T-helper 9 cell (primary cell): ENCODE measurements at places on chromosomes 1 and 21.

- no peak for DNase-seq
Measured at GRCh38 chr1:27397110-27397509, 4.7 kb downstream of the GPR3 start.

DNA sequence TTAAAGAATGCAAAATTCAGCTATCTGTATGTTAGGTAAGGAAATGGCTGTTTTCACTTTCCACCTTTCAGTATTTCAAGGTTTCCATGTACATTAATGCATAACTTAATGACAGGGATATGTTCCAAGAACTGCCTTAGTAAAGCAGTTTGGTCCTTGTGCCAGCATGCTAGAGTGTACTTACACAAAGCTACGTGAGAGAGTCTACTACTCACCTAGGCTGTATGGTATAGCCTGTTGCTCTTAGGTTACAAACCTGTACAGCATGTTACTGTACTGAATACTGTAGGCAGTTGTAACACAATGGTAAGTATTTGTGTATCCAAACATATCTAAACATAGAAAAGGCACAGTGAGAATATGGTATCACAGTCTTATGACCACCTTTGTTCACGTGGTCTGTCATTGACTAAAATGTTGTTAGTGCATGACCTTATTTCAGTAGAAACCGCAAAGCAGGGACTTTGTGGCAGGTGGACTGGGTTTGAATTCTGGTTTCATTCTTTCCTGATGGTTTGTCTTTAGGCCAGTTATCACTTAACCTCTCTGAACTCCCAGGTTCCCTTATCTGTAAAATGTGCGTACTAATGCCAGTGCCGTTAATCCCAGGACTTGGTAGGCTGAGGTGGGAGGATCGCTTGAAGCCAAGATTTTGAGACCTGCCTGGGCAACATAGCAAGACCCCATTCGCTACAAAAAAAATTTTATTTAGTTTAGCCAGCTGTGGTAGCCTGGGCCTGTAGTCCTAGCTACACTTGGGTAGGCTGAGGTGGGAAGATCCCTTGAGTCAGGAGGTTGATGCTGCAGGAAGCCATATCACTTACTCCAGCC is 4.9 kb downstream of the SMYD2 start:
- no peak for DNase-seq

DNA sequence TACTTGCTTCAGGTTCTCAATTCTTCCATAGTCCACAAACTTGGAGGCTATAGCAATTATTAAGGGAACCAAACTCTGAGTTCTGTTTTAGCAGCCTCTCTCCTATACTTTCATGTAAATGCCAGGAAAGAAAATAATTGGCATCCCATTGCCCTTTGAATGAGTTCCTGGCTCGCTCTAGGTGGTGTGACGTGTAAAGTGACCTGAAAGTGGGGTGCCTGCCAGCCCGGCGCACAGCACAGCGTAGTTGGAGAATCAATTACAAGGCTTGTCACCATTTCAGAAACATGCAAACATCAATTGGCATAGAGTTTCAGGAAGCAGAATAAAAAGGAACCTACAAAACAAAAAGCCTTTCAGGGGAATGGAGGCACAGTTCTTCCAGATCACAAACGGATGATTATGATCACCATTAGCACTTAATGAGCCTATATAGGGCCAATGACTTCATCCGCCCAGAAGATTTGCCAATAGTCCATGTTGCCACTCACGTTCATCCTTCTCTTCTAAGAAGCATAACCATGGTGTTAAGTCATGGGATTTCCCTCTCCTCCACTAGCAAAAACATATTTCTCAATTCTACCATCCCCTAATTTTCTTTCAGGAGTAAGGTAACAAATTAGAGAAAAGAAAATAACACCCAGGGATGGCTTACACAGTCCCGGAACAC is 354.6 kb upstream of the ADGRL2 start:
- DNase-seq, result no peak

- no peak for DNase-seq
Measured at GRCh38 chr1:176884286-176884685, 280.2 kb downstream of the ASTN1 start.

DNA sequence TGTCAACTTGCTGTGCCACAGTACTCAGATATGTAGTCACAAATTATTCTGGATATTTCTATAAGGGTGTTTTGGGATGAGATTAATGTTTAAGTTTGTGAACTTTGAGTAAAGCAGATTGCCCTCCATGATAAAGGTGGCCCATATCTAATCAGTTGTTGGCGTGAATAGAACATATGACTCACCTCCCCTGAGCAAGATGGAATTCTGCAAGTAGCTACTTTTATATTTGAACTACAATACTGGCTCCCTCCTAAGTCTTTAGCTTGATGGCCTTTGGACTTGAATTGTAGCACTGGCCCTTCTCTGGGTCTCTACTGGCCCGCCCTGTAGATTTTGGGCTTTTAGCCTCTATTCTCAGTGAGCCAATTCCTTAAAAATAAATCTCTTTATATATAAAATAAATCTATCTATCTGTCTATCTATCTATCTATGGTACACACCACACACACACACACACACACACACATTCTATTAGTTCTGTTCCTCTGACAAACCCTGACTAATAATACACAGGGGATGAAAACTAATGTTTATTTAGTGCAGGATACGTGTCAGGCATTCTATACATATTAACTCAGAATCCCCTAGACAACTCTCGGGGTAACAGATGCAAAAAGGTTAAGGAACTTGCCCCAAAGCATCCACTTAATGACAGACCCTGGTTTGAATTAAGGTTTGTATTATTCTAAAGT is 37.9 kb upstream of the PDC start:
- DNase-seq, result no peak

GRCh38 chr1:91706140-91706957 is 179.6 kb downstream of the TGFBR3 start:
- no peak for DNase-seq

GRCh38 chr1:12342401-12343003 is 112.7 kb downstream of the VPS13D start:
- DNase-seq, result no peak

GRCh38 chr1:225572422-225572821 is 80.5 kb downstream of the ENAH start:
- no peak for DNase-seq

DNA sequence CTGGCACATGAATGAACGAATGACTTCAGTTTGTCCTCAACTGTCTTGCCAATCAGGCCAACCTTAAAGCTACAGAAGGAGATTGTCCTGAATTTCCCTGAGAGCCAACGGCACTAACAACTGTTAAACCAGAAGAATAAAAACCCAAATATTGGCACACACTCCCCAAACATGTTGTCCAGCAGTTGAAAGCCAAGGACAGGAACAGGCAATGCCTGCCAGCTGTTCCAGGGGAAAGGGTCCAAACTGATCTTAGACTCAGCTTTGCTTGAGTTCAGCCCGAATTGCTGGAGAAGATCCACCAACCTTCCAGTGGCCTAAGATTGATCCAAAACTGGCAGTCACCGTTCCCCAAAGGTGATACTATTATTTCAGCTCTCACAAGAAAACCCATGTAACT is 22.4 kb upstream of the AHCTF1 start:
- DNase-seq, result no peak
